Spleen (tissue), 13 donors: ENCODE measurements at places on chromosomes 4 and X. TPM values are rescaled to one million over a fixed set of nuclear protein-coding genes. Genes with fewer than 3 reads are reported as not detected.

The SLC2A9 gene
- 4.6 TPM for total RNA-seq

The SPANXD gene
- not detected for total RNA-seq

The TRPC5OS gene
- not detected for total RNA-seq

The TSPAN7 gene
- total RNA-seq, result 97.3 TPM

The RASSF6 gene
- 0.30 TPM for total RNA-seq

The VCX3B gene
- not detected for total RNA-seq

The CYTL1 gene
- not detected for total RNA-seq

The FUNDC1 gene
- total RNA-seq, result 13.0 TPM
